ENCODE measurements at places on chromosomes 7 and 10.

- no peak for DNase-seq
Observed at GRCh38 chr10:126702181-126702580, 31.7 kb upstream of the C10orf90 start.

DNA sequence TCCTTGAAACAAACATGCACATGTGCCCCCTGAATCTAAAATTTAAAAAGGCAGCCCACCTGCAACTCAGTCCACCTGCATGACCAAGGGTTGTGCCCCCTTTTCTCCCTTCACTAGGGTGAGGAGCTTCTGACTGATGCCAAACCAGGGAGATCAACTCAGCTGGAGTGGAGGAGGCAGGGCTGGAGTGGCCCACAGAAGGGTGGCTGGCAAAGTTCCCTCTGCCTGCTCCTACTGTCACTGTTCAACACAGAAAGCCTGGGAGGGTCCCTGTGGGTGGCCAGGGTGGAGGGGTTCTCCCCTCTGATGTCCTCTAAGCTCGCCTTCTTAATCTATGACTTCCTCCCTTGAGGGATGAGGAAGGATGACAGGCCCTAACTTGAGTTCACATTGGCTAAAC is 55.7 kb upstream of the ANTXRL start:
- no peak for DNase-seq

DNA sequence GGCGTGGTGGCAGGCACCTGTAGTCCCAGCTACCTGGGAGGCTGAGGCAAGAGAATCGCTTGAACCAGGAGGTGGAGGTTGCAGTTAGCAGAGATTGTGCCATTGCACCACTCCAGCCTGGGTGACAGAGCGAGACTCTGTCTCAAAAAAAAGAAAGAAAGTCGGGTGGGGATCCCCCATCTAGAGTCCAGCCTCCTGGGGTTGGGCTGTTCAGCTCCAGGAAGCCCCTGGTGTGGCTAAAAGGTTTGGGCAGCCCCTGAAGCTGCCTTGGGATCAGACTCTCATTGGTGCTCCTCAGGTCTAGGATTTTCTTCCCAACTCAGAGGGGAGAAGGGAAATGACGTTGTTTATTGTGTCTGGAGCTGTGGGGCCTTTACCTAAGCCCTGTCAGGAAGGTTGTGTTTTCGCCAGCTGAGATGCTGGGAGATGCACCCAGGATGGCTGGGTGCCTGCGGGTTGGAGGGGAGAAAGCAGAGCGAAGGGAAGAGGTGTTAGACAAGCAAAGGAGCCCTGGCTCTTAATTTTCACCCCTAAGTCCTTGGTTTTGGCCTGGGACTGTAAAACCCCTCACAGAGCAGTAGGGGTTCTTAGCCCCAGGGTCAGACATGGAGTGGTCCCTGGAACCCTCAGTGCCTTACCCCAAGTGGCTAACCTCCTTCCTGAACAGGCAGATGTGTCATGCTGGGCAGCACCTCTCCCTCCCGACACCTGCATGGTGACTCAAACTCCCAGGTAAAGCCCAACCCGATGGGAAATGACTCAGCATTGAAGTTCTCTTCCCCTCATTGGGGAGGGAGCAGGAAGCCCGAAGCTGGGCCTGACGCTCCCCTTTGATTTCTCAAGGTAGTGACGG is 21.1 kb downstream of the PLAU start:
- peak; percentile 62 for DNase-seq

- DNase-seq = no peak
Observed at GRCh38 chr7:128911423-128912031, 1.0 kb upstream of the KCP start.

DNA sequence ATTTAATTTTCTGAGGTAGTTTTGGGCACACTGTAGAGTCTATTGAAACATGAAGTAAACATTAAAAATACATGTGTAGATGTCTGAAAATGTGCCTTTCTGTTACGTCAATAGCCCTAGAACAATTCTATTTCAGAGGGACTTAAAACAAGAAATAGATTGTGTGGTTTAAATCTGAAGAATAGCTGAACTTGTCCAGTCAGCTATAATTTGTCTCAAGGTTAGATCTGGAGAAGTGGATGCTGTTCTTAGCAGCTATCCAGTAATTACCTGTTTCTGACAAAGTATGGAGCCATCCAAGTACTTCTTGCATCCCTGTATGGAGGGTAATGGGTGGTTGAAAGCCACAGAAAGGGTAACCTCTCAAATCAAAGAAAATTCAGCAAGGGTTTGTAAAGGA is 92.8 kb downstream of the SEPTIN7 start:
- no peak for DNase-seq

GRCh38 chr10:74081192-74081803 is 69.3 kb downstream of the AP3M1 start:
- peak; percentile 28 for DNase-seq

- DNase-seq = no peak
Observed at GRCh38 chr7:93980744-93981479, 23.2 kb downstream of the BET1 start.

GRCh38 chr10:28734938-28735759 is 57.8 kb downstream of the BAMBI start:
- DNase-seq = no peak
